ENCODE measurements at places on chromosomes 16 and 17. TPM values are rescaled to one million over a fixed set of nuclear protein-coding genes. Genes with fewer than 3 reads are reported as not detected.

DNA sequence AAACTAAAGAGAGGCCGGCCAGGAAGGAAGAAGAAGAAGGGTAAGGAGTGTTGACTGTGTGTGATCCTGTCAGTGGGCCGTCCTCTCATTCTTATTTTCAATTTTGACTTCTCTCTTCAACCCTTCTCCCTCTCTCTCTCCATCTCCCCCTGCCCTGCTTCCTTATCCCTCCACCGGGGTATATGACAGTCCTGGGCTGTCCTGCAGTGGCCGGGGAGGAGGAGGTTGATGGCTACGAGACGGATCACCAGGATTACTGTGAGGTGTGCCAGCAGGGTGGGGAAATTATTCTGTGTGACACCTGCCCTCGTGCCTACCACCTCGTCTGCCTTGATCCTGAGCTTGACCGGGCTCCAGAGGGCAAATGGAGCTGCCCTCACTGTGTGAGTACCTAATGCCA, 5.6 kb downstream of the CHD3 start:
- H3K4me1 ChIP-seq = peaks cover 17% of the 10 kb centered on the region
- no peaks in the 10 kb centered on the region for H3K27me3 ChIP-seq
- H3K4me3 ChIP-seq = no peak overlapping the region
- H3K27ac ChIP-seq = no peak overlapping the region
- H3K36me3 ChIP-seq = peaks cover 73% of the 10 kb centered on the region
- no peak for DNase-seq

The SLC38A8 gene
- total RNA-seq = not detected

The SGCA gene
- not detected for total RNA-seq

The MT1M gene
- total RNA-seq = not detected

DNA sequence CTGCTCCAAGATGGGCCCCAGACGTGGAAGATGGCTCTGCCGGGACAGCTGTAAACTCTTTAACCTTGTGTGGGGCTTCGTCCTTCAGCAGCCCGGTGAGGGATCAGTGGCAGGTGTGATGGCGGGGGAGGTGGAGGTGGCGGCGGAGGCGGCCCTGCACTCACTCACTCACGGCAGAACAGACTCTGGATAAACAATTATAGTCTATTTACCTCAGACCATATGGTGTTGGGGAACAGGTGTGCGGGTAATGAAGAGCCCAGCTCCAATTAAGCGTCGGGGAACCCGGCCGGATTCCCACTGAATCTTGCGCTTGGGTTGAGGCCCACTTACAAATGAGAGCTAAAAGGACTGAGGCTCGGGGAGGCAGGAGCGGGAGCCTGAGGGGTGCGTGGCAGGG, 104.3 kb upstream of the SDK2 start:
- H3K4me3 ChIP-seq = no peak overlapping the region
- H3K4me1 ChIP-seq = no peaks in the 10 kb centered on the region
- H3K36me3 ChIP-seq = no peaks in the 10 kb centered on the region
- no peak overlapping the region for H3K27ac ChIP-seq

DNA sequence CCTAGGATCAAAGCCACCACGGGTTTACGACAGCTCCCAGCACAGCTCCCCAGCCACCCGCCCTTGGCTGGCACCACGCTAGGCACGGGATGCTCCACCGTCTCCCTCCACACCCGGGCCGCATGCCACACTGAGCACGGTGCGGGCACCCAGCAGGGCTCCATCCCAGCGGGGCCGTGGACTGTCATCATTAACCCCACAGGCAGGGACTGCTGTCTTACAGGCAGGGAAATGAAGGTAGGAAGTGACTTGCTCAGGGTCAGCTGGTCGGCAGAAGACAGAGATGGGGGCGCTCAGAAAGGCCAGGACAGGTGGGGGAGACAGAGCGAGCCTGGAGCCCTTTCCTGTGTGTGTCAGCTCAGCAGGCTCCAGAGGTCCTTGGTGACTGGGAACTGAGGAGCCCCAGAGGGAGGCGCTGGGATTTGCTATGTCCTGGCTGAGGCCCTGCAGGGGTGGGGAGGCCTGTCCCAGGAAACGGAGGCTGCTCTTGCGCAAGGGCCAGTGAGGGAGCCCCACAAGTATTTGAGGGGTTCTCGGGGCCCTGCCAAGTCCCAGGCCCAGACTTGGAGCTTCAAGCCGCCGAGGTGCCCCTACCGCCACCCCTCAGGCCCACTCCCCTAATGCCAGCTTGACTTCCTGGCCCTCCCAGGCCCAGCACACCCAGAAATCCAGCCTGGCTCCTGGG, 3.2 kb downstream of the UBALD1 start:
- no peaks in the 10 kb centered on the region for H3K36me3 ChIP-seq
- H3K27me3 ChIP-seq = no peaks in the 10 kb centered on the region
- DNase-seq = no peak
- no peak overlapping the region for H3K4me3 ChIP-seq
- H3K27ac ChIP-seq = no peak overlapping the region

The MED13 gene
- total RNA-seq = 40.3 TPM

DNA sequence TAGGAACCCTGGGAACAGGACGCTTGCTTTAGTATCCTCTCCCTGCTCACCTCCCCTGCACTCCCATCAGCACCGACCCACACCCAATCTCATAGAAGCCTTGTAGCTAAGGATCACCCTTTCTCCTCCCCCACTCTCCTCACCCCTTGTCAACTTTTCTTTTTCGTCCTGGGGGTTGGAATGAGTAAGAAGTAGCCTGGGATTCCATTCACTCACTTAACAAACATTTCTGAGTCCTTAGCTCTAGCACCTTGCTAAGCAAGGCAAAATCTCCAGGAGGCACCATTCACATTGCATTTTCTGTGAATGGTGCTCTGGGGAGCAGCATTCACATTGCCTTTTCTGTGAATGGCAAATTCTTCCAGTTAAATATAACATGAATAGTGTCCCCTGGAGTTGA, 1.1 kb upstream of the PGAP3 start:
- peak overlapping the region; percentile 92 for H3K4me3 ChIP-seq
- H3K27me3 ChIP-seq = no peaks in the 10 kb centered on the region
- DNase-seq = no peak
- peak overlapping the region; percentile 84 for H3K27ac ChIP-seq

The DNAH17 gene
- total RNA-seq = 0.21 TPM

Measured in activated CD4-positive, alpha-beta memory T cell treated with anti-CD3 and anti-CD28 coated beads for 36 hours (primary cell).